ENCODE measurements at places on chromosomes 12 and 14.

GRCh38 chr12:120290609-120291305 is 946 bp downstream of the RNU4-2 start:
- DNase-seq: no peak

DNA sequence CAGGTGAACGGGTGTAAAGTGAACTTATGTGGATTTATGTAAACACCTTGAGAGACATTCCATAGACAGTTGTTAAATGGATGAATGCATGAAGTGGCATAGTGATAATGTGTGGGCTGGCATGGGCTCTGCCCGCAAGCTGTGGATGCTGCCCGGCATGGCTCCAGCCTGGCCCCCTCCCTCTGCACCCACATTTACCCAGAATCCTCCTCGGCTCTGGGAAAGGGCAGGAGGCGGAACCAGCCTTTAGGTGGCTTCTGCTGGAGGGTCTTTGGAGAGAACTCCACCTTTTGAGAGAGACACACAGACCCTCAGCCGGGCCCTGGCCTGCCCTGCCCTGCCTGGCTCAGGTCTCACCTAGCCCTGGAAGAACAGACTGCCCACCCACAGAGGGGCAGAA is 18.7 kb downstream of the RASAL1 start:
- no peak for DNase-seq

DNA sequence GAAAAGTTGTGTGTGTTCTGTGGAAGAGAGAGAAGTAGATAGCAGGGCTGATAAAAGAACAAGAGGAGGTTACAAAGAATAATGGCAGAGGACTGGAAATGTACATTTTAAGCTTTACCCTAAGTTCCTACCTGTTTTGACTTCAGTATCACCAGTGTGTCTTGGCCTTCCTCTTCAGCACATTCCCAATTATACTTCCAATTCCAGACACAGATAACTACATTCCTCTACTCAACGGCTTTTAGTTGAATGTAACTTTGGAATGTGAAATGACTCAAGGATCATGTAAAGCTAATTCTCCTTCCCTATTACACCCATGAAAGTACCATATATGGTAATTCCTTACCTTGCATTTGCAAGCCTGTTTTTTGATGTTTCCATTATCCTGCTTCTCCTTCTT is 5.0 kb downstream of the MGST1 start:
- no peak for DNase-seq

DNA sequence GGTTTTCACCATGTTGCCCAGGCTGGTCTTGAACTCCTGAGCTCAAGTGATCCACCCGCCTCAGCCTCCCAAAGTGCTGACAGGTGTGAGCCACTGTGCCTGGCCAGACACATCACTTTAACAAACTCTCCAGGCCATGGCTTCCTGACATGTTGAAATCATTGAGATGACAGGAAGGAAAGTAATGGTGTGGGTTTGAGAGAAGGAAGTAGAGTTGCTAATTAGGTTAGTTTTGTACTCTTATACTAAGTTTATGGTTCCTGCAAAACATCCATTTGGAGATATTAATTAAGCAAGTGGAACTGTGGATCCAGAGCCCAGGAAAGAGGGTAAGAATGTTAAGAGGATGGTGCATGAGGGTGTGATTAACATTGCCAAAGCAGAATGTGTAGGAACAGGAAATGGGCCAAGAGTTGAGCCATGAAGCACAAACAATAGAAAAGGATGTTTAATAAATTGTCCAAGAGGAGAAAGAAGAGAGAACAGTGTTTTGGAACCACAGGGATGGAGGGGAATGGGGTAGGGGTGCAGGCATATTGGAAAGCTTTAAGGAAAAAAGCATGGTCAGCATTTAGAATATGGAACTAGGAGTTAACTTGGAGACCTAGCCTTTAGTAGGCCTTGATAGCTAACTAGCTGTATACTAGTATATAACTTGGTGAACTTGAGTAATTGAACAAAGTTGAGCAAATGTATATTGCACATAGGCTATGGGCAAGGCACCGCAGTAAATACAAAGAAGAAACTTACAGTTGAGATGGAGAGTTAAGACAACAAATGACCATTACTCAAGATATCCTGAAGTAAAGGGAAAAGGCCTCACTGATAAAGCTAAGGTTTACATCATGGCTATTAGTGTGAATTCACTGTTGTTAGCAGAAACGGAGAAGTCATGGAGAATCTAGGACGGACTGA is 91.3 kb upstream of the DNM1L start:
- no peak for DNase-seq

DNA sequence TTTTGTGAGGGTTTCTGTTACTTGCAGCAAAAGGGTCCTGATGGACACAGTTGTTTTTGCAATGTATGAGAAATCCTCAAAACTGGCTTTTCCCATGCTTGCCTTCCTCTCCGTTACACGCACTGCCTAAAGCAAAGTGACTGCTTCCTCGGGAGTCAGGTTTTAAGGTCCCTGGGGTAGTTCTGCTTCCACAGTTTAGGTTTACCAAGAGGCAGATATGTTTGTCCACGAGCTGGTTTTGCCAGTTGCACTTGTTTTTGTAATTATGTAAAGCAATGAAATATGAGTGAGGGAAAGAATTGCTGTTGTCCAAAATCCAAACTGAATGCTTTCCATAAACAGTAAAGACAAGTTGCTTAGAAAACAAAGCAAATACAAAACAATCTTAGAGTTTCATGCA is 290.7 kb upstream of the AMIGO2 start:
- no peak for DNase-seq

GRCh38 chr12:42862055-42862454 is 272.5 kb upstream of the PRICKLE1 start:
- DNase-seq: no peak

GRCh38 chr14:23445773-23446172 is 10.3 kb upstream of the MYH7 start:
- no peak for DNase-seq

- DNase-seq: peak; percentile 28
Observed at GRCh38 chr12:110245369-110245772, 35.7 kb upstream of the ATP2A2 start.
